ENCODE measurements at places on chromosomes 4 and X. TPM values are rescaled to one million over a fixed set of nuclear protein-coding genes. Genes with fewer than 3 reads are reported as not detected.

GRCh38 chr4:4217113-4217512 is 9.6 kb downstream of the OTOP1 start:
- no peak for DNase-seq

GRCh38 chrX:103475381-103475780 is 43.9 kb downstream of the RAB40A start:
- DNase-seq, result no peak

DNA sequence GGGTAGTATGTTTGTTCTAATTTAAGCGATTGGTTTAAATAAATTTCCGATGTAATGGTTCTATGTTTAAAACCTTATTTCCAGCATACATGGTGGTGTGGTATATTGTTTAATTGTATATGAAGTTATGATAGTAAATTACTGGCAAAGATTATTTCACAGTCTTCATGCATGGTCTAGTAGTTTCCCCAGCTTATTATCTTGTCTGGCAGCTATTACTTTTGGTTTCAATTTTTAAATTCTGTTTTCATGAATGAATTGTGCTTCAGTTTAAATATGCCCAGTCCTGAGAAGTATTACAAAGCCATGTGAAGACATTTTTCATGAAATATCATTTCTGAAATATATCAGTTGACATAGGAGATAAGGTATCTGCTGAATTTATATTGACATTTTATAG is 6.3 kb downstream of the ALG13 start:
- DNase-seq, result no peak

DNA sequence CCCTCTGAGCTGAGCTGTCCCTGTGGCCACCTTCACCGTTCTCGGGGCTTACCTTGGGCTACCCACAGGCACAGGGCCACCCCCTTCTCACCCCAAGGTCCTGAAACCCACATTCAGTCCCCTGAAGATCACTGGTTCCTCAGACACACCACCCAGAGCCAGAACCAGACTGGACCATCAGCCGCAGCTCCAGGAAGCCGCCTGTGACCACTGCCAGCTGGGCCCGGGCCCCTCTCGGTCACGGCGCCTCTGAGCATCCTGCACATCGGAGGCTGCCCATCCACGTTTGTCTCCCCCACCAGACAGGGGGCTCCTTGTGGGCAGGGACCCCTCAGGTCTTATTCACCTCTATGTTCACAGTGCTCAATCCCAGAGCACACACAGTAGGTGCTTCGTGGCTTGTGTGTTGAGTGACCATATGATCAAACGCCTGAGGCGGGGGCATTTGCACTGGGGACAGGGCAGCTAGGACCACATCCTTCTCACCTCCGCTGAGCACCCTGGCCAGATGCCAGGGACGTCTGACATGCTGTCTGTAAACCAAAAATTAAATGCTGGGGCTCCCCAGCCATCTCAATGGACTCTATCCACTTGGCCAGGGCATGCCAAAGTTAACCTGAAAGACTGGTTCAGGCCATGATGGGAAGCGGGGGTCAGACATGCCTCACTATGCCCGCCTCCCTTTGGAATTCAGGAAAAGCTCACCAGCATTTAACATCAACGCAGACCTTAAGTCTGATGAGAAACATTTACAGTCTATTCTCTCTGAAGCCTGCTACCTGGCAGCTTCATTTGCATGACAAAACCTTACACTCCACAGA is 109.4 kb upstream of the AFAP1 start:
- DNase-seq, result no peak

GRCh38 chrX:135536877-135537276 is 16.4 kb downstream of the INTS6L start:
- no peak for DNase-seq

- no peak for DNase-seq
Measured at GRCh38 chr4:185839770-185840169, 27.8 kb upstream of the SORBS2 start.

DNA sequence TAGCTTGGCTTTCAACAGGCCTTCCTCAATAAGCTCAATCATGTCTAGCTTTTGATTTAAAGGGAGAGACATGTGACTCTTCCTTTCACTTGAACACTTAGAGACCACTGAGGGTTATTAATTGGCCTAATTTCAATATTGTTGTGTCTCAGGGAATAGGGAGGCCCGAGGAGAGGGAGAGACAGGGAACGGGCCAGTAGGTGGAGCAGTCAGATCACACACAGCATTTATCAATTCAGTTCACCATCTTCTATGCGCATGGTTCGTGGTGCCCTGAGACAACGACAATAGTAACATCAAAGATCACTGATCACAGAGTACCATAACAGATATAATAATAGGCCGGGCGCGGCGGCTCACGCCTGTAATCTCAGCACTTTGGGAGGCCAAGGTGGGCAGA is 17.8 kb downstream of the ZNF81 start:
- no peak for DNase-seq

TMEM144 gene
- total RNA-seq, result 4.0 TPM

DCAF4L1 gene
- total RNA-seq, result 0.11 TPM

USP17L24 gene
- total RNA-seq, result not detected

FAM47A gene
- total RNA-seq, result not detected

GABRQ gene
- total RNA-seq, result not detected

PDHA1 gene
- total RNA-seq, result 30.9 TPM
